ENCODE measurements at places on chromosomes 3 and 15. TPM values are rescaled to one million over a fixed set of nuclear protein-coding genes. Genes with fewer than 3 reads are reported as not detected.
A peak's percentile ranks its signal among the peaks of the same experiment; 100 is the strongest.

GRCh38 chr3:105785803-105786202 is 83.0 kb downstream of the CBLB start:
- H3K27ac ChIP-seq = peak overlapping the region; percentile 63
- no peak overlapping the region for H3K4me3 ChIP-seq
- H3K27me3 ChIP-seq = no peaks in the 10 kb centered on the region
- no peak for DNase-seq
- peaks cover 56% of the 10 kb centered on the region for H3K36me3 ChIP-seq
- peaks cover 71% of the 10 kb centered on the region for H3K4me1 ChIP-seq

DNA sequence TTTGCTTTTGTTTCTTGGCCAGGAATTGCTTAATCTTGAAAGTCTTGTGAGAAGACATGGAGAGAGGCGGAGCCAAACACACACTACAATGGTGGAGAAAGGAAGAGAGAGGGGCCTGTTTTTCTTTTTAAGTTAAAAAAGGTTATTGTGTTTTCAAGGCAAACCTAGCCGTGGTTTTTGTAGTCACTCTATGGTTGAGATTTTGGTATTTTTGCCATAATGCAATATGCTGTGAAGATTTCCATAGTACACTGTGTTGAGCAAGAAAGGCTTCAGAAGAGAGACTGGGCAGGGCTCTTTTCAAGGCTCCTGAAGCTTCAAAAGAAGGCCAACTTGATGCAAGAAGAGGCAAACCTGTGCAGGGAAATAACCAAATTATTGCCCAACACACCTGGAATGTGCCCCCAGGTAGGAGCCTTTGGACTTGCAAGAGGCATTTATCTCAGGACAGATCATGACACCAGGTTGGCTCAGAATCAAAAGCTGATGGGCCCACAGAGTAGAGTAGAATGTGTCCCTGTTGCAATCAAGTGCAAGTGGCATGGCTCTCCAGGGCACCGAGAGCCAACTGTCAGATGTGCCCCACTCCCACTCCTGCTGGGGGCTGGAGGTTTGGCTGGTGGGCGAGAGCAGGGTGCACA is 22.1 kb downstream of the AMOTL2 start:
- no peaks in the 10 kb centered on the region for H3K36me3 ChIP-seq
- H3K4me1 ChIP-seq = peaks cover 2% of the 10 kb centered on the region
- no peaks in the 10 kb centered on the region for H3K27me3 ChIP-seq

DNA sequence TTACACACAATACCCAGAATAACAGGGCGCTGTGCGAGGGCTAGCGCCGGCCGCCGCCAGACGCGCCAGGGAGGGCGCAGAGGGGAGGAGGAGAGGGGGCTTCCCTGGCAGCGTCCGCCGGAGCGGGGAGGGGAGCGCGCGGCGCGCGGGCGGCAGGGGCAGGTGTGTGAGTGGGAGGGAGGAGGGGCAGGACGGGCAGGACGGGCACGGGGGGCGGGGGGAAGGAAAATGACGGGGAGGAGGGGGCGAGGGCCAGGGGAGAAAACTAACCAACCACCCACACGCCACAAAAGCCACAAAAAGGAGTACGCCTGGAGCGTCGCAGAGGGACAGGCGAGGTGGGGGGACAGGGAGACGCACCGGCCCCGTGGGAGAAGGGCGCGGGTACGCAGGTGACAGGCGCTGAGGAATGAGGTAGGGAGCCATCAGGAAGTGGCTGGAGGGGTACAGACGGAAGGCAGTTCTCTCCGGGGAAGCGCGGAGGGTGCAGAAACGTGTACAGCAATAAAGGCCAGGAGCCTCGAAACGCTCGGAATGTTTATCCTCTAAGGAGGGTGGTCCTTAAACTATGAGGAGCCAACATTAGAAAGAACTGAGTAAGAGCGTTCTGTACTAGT is 610 bp upstream of the SATB1 start:
- peaks cover 71% of the 10 kb centered on the region for H3K4me1 ChIP-seq
- DNase-seq = peak; percentile 90
- H3K36me3 ChIP-seq = peaks cover 85% of the 10 kb centered on the region
- peak overlapping the region; percentile 85 for H3K4me3 ChIP-seq
- no peaks in the 10 kb centered on the region for H3K27me3 ChIP-seq

GRCh38 chr3:195080125-195080524 is 190.8 kb downstream of the XXYLT1 start:
- no peaks in the 10 kb centered on the region for H3K4me1 ChIP-seq
- H3K4me3 ChIP-seq = no peak overlapping the region

DNA sequence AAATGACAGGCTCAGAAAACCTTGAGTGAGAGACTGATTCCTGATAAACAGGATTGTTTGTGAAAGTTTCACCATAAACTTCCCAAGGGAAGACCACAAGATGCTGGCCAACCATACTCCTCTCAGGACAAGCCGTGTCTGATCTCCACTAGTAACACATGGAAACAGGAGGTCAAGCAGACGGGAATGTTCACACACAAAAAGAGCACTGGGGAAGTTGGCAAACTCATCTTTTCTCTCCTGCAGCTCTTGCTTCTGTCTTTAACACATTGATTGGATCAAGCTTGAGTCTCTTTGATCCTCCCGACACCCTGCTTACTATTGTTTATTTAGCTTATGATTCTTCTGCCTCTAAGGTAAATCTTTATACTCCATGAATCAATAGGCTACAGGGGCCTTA is 713.5 kb downstream of the PDCD6IP start:
- H3K27ac ChIP-seq = no peak overlapping the region
- DNase-seq = no peak
- H3K4me3 ChIP-seq = no peak overlapping the region
- H3K4me1 ChIP-seq = no peaks in the 10 kb centered on the region
- no peaks in the 10 kb centered on the region for H3K27me3 ChIP-seq

DNA sequence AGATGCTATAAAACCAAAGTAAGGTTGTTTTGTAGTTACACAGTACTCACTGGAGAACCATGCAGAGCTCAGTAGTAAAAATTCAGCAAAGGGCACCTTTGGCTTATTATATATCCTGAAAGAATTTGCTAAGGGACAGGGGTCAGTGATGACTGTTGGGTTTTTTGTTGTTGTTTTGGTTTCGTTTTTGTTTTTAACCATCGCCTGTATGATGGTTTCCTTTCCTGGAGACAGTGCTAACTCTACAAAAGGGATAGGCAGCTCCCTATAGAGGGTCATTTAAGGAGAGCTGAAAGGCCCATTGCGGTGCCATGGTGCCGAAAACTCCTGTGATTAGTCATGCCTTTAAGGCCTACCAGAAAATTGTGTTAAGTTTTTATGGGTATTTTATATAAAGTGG is 118.2 kb upstream of the GOLIM4 start:
- no peak overlapping the region for H3K27ac ChIP-seq
- no peaks in the 10 kb centered on the region for H3K27me3 ChIP-seq
- H3K36me3 ChIP-seq = no peaks in the 10 kb centered on the region
- no peak for DNase-seq
- H3K4me3 ChIP-seq = no peak overlapping the region

DNA sequence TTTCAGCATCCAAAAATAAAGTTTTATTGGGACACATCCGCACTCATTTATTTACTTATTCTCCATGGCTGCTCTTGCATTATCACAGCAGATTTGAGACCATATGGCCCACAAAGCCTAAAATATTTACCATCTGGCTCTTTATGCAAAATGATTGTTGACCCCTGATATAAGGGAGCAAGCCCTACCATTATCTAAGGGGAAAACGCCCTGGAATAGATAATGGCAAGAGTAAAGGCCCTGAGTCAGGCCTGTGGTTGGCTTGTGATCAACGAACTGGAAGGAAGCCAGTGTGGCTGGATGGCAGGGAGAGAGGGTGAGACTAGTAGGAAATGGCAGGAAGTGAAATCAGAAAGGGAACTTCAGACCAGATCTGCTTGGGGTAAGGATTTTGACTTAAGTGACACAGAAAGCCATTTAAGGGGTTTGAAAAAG is 24.6 kb upstream of the DMXL2 start:
- no peak for DNase-seq
- no peaks in the 10 kb centered on the region for H3K4me1 ChIP-seq
- no peak overlapping the region for H3K4me3 ChIP-seq
- H3K36me3 ChIP-seq = no peaks in the 10 kb centered on the region
- no peaks in the 10 kb centered on the region for H3K27me3 ChIP-seq

DNA sequence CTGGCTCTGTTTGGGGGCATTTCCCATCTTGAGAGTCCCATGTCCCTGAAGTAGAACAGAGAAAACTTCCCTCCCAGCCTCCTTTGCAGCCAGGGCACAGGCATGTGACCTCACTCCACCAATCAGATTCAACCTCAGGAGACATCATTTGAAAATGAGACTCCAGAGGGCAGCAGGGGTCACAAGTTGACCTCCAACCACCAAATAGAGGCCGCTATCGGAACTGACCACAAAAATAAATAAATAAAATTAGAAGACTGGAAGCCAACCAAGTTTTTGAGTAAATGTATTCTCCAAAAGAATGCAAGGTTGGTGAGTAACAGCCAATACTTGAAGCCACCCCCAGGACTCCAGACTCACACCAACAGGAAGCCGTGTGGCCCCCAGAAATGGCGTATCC is 106.5 kb downstream of the CHSY1 start:
- H3K36me3 ChIP-seq = no peaks in the 10 kb centered on the region
- no peak overlapping the region for H3K4me3 ChIP-seq
- no peak overlapping the region for H3K27ac ChIP-seq
- no peaks in the 10 kb centered on the region for H3K4me1 ChIP-seq
- no peak for DNase-seq

The RNF123 gene
- 25.2 TPM for total RNA-seq

The CYP8B1 gene
- total RNA-seq = not detected

The GMNC gene
- not detected for total RNA-seq

The CELSR3 gene
- 8.1 TPM for total RNA-seq

The IGSF10 gene
- not detected for total RNA-seq

The C3orf49 gene
- not detected for total RNA-seq

The PDZRN3 gene
- not detected for total RNA-seq

The TMEM89 gene
- 0.30 TPM for total RNA-seq

Measured in activated CD4-positive, alpha-beta T cell treated with anti-CD3 and anti-CD28 coated beads for 36 hours (primary cell).